Activated naive CD4-positive, alpha-beta T cell treated with anti-CD3 and anti-CD28 coated beads, Interleukin-2, amount 50 U/mL, for 16 hours (primary cell): ENCODE measurements at places on chromosomes 6 and 20.

DNA sequence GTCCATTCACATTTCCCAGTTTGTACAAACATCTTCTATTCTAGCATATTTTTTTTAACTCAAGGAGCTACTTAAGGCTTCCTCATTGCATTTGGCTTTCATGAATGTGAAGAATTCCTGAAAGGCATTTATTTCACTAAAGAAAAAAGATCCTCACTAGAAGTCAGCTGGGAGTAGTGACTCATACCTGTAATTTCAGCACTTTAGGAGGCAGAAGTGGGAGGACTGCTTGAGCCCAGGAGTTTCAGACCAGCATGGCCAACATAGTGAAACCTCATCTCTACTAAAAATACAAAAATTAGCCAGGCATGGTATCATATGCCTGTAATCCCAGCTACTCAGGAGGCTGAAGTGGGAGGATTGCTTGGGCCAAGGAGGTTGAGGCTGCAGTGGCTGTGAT is 30.9 kb upstream of the XRN2 start:
- no peak for DNase-seq

- DNase-seq = no peak
Observed at GRCh38 chr20:62581806-62582205, 60.5 kb upstream of the SLCO4A1 start.

GRCh38 chr6:91781946-91782345 is 1195.1 kb upstream of the MAP3K7 start:
- no peak for DNase-seq

- no peak for DNase-seq
Observed at GRCh38 chr6:165695722-165696515, 32.9 kb upstream of the PDE10A start.

GRCh38 chr6:106045077-106045476 is 41.1 kb upstream of the PRDM1 start:
- no peak for DNase-seq

DNA sequence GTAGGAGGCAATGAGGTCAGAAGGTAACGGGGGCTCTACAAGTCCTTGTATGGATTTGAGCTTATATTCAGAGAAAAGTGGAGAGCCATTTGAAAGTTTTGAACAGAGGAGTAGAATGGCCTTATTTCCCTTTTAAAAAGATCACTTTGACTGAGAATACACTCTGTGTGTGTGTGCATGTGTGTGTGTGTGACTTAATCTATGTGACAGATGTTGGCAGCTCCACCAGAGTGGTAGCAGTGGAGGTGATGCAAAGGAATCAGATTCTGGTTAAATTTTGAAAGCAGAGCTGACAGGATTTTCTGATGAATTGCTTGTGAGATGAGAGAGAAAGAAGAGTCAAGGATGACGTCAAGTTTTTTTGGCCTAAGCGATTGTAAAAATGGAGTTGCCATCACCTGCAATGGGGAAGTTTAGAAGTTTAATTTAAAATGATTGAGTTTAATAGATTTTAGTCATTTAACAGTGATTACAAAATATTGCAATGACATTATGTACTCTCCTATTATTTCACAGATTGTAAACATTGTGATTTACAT is 172.2 kb upstream of the HEY2 start:
- no peak for DNase-seq
